ENCODE measurements at places on chromosomes 7 and 10.

- peak; percentile 28 for DNase-seq
Measured at GRCh38 chr7:55158541-55159382, 139.9 kb downstream of the EGFR start.

DNA sequence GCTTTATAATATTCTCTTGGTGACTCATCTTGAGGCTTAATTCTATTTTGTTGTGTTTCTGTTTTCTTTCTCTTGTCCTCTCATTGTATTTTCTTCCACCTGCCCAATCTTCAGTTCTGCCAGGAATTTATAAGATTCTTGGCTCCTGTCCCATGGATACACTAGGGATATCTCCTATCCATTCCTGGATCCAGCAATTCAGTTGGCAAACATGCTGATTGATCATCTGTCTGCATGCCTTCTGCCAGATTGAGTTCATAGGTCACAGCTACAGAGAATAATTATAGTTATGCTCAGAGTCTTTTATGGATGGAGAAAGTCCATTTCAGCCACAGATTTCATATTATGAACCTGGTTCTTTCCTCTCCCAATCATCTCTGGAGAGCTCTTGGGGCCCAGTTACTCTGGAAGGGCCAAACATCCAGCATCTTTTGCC is 140.4 kb upstream of the MAGI2 start:
- DNase-seq = peak; percentile 17

DNA sequence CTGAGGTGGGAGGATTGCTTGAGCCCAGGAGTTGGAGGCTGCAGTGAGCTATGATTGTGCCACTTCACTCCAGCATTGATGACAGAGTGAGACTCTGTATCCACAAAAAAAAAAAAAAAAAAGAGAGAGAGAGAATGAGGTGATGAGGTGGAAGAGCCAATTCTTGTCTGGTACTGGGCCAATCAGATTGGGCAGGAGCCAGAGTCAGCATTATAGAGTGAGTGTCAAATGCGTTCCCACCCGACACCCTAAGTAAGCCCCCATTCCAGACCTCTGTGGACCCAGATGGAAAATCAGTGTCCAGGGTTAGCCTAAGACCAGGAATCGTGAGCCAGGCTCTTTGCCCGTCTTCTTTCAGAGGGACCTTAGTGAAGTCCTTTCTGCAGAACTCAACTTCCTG is 83.9 kb downstream of the WIPF3 start:
- no peak for DNase-seq

GRCh38 chr7:95089414-95090315 is 182.3 kb downstream of the PPP1R9A start:
- no peak for DNase-seq

DNA sequence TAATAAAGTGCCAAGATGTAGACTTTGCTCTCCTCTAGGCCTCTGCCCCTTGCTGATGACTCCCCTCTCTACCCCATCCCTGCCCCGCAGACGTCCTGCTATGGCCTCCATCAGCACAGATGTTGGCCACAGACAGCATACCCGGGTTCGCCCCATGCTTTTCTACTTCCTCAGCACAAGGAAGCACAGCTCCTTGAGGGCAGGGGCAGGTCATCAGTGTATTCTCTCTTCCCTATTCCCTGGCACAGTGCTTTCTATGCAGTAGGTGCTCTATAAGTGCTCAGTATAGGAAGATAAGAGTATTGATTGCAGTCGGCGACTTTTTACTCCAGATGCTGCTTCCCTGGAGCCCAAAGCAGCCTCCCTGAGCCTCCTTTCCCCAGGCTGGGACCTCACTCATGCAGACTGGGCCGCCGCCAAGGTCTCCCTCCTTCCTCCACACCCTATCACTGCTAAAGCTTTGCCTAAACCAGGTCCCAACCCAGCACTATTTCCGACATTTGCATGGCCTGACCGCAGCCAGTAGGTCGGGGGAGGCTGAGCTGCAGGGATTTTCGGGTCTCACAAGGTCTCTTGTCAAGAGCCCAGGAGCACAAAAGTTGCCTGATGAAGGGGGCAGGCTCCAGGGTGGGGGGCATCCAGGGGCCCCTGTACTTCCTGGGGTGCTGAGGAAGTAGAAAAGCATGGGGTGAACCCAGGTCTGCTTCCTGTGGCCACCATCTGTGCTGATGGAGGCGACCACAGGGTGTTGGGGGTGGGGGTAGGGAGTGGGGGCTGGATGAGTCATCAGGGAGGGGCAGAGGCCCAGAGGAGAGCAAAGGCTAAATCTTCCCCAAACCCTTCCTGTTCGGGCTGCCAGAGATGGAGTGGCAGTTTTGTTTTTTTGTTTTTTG is 8.0 kb downstream of the CALHM3 start:
- DNase-seq = peak; percentile 44

- DNase-seq = no peak
Measured at GRCh38 chr7:142153400-142153799, 41.9 kb downstream of the MGAM2 start.

- no peak for DNase-seq
Measured at GRCh38 chr7:77269360-77270093, 69.9 kb upstream of the FGL2 start.

DNA sequence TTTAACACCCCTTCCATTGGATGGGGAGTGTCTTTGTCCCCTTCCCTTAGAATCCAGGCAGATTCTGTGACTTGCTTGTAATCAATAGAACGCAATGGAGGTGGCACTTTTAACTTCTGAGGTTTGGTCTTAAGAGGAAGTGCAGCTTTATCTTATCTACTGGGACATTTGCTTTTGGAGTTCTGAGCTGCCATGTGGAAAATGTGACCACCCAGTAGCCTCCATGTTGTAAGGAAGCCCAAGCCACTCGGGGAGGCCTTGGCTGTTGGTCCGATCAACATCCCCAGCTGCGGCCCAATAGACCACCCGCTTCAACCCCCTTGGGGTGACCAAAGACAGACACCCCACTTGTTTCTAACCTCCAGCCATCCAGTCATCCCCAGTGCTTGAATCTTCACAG is 86.3 kb upstream of the FAM171A1 start:
- no peak for DNase-seq

DNA sequence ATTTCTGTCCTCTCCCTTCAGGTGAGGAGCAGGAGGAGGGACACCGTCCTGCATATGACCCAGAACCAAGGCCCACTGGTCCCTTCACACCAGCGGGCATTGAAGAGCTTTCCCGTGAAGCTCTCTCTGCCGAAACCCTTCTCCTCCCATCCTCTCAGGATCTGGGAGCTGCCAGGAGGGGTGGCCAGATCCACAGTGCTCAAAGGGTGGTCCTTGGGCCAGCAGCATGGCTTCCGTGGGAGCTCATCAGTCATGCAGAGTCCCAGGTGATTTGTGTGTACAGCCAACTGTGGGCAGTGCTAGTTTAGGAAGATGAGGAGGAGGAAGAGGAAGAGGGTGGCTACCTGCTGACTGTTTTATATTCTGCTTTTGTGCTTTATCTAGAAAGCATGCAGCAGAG is 28.4 kb downstream of the CNPY1 start:
- no peak for DNase-seq

DNA sequence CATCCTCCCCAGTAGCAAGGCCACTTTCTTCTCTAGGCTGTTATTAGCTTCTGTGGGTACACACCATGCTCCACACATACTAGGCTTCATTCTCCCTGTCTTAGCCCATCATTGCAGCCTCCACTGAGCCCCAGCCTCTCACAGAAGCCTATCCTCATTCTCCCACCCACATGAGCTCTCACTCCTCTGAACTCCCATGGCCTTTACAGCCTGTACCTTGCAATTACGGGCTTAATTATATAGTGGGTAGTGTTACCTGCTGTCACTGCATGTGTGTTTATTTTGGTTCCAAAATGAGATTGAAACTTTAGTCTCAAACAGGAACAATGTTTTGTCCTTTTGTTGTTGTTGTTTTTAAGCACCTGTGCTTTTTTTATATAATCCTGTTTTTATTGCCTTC is 460.0 kb downstream of the KCNMA1 start:
- no peak for DNase-seq

GRCh38 chr7:75804004-75804403 is 9.6 kb downstream of the CCL24 start:
- no peak for DNase-seq

Measured in fibroblast of pulmonary artery (primary cell).